ENCODE measurements at places on chromosomes 6 and 20.

DNA sequence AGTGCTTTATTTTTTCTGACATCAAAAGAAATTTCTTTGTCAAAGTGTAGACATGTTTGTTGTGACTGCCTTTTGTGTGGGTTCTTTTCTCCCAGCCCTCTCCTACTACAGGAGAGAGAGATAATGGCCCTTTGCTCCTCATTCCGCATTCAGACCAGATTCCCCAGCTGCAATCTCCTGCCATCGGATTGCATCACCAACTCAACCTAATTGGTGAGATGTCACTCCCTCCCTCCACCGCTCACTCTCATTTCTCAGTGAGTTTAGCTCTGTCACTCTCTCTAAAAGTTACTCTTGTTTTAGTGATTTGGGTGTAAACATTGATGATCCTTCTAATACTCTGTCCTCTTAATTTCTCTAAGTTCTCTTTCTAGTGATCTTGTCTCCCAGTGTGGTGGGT is 22.7 kb downstream of the UTRN start:
- DNase-seq, result no peak

DNA sequence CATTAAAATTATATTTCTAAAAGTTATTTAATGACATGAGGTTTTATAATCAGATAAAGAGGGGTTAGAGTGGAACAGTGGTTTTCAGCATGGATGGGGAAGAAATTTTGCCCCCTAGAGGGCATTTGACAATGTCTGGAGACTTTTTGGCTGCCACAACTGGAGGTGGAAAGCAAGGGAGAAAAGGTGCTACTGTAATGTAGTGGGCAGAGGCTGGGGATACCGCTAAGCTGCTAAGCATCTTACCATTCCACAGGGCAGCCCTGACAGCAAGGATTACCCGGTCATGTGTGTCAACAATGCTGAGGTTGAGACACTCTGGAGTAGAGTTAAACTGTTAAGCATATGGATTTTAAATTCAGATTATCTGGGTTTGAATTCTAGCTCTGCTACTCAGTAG is 52.9 kb upstream of the FABP7 start:
- no peak for DNase-seq

- DNase-seq, result no peak
Measured at GRCh38 chr6:148750838-148751792, 4.3 kb downstream of the UST start.

- no peak for DNase-seq
Measured at GRCh38 chr6:108803982-108804490, 44.2 kb upstream of the ARMC2 start.

DNA sequence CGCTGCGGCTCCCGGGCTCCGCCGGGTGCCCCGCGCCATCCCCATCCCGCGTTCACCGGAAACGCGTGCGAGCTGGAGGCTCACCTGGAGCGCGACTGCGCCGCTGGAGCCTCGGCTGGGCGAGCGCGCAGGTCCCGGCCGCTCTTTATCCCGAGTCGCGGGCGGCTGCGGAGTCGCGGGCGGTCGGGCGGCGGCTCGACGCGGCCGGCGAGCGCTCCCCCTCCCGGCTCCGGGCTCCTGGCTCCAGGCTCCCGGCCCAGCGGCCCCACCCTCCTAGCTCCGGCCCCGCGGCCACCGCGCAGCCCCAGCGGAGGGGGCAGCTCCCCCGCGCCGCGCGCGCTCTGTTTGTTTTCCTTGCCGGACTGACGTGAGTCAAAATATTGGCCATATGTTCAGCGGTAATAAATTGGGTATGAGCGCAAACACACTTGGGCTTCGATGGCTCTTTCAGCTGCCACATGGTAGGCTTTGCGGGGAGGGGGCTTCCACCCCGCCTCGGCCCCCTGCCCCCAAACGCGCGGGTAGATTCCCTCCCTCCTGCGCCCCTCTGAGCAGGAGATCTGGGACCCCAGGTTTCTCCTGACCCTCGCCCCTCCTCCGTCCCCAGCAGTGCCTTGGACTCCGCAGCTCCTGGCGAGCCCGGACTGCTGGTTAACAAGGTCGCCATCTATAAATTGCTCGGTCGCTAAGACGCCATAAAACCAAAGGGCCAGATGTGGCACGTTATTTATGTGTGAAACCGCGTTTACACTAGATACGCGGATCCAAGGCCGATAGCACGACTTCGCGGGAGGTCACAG is 8.8 kb upstream of the NKX2-2 start:
- no peak for DNase-seq

DNA sequence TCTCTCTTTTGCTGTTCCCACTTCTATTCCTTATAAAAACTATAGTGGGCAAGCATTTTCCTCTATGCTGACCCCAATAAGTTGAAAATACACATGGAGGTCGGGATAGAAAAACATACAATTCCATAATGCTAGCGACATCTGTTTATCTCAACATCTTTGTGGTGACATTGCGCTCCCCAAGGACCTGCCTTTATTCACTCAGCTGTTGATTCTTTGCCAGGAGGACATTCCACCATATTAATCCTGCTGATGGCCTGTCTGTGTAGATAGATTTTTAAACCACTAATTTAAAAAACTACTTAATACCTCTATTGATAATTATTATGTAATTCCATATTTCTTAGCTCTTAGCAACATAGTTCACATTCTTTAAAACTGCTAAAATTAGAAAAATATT is 555.3 kb upstream of the MAP3K7 start:
- no peak for DNase-seq

Data from activated CD8-positive, alpha-beta memory T cell treated with anti-CD3 and anti-CD28 coated beads, Interleukin-2, amount 50 U/mL, for 4 hours (primary cell).